Breast epithelium (tissue), 4 donors: ENCODE measurements at places on chromosomes 5 and 9. TPM values are rescaled to one million over a fixed set of nuclear protein-coding genes. Genes with fewer than 3 reads are reported as not detected.

DNA sequence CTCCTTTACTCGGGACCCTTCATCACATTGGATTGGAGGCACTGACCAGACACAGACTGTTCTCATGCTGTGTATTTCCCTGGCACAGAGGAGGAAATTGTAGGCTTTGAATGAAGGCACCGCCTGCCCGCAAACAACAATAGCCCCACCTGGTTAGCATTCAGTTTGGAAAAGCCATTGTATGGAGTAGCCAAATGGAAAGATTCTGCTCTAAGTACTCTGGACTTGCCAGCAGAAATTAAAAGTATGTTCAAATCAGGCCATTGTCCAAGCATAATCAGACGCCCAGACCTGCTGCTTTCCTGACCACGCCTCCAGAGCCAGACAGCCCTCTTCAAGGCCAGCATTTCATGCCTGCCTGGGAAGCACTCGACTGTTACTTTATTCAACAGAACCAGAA, 8.0 kb upstream of the SEMA4D start:
- no peak for DNase-seq

DNA sequence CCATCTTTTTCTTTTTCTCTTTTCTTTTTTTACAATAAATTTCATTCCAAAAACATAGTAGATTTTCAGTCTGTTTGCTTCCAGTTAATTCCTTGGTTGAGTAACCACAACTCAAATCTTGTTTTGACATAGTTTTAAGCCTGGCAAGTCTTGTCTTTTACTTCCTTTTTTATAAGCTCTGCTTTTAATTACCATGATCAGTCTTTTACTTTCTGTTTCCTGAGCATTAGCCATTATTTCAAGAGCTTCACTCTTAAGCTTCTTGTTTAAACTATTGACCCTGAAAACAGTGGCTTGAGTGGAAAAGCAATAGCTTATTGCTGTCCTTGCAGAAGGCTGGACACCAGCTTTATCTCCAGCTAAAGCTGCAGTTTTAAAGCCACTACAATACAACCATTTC, 1363.3 kb downstream of the MAT2B start:
- no peak for DNase-seq

- no peak for DNase-seq
Measured at GRCh38 chr9:92488681-92489550, 6.6 kb upstream of the ASPN start.

DNA sequence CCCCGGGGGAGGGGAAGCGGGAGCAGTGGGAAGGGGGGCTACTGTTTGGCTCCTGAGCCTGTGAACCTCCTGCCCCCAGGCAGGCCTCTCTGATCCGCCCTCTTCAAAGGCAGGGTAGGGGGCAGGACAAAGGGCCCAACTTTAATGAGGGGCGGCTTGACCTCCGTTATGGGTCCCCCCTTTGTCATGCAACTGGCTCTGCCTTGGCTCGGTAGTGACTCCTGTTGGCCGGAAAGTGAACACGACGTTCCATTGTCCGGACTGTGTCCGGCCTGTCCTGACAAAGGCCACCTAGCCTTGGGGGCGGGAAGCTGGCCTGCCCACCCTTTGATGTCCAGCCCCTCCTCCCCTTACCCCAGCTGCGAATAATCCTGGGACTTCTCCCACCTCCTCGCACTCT, 1.3 kb downstream of the CDX1 start:
- DNase-seq = no peak

DNA sequence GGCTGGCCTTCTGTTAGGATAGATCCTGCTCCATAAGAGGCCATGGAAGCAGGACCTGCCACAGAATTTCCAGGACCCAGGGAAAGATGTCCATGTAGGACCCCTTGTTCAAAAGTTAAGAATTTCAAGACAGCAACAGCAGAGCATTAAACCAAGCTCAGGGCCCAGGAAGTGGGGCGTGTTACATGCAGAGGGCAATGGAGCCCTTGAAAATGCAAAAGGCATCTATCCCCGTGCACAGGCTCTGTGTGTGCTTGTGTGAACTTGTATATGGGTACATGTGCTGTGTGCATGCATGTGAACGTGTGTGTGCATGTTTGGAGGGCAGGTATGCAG, 14.4 kb upstream of the NKD2 start:
- no peak for DNase-seq

DNA sequence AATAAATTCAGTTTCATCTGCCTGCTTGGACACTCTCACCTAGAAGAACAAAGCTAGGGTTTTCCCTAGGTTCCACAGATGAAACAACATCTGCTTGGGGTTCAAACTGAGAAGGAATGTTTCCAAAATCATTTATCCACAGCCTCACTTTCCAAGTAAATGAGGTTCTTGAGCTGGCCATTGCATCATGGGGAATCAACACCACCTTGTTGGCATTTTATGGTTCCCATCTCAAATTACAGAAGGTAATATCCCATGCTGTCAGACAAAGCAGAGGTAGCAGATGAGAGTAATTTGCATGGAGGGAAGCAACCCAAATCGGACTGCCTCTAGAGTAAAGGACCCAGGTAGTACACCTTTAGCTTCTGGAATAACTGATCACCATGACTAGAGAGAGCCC, 10.5 kb upstream of the NR4A3 start:
- DNase-seq = no peak

- no peak for DNase-seq
Measured at GRCh38 chr5:147382776-147383175, 127.1 kb downstream of the DPYSL3 start.

GRCh38 chr5:88108490-88109279, 160.0 kb downstream of the TMEM161B start:
- no peak for DNase-seq

DNA sequence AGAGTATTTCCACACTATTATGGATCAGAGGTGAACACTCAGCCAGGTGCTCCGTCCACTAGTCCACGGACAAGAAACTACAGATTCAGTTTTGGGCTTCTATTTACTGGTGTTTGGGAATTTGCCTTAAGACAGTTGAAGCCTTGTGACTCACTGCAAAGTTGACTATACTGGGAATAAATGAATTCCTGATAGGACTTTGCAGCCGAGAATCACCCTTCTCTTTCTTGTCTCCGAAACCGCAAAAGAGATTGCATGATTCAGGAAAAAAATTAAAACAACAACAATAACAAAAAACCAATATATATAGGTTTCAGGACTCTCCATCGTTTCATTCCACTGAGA, 716 bp downstream of the TMEM171 start:
- DNase-seq = no peak

GRCh38 chr5:66989781-66990180, 206.8 kb downstream of the CD180 start:
- no peak for DNase-seq

DNA sequence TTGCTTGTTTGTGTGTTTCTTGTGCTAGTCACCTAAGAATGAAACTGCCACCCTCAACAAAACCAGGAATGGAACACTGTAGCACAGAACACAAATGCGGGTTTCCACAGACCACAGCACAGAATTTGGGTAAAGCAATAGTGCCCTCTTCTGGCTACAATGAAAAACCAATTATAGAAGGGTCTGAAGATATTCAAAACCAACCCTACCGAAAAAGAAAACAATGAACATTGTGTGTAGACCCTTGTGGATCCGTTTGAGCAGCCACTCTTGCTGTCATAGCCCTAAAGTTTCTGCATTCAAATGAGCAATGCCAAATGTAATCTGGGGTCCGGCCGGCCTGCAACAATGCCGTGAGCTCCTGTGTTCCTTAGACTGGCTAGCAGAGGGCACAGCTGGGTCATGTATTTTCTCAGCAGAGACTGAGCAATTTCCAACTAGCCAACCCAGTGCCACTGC, 8.3 kb upstream of the ENC1 start:
- DNase-seq = no peak

DNA sequence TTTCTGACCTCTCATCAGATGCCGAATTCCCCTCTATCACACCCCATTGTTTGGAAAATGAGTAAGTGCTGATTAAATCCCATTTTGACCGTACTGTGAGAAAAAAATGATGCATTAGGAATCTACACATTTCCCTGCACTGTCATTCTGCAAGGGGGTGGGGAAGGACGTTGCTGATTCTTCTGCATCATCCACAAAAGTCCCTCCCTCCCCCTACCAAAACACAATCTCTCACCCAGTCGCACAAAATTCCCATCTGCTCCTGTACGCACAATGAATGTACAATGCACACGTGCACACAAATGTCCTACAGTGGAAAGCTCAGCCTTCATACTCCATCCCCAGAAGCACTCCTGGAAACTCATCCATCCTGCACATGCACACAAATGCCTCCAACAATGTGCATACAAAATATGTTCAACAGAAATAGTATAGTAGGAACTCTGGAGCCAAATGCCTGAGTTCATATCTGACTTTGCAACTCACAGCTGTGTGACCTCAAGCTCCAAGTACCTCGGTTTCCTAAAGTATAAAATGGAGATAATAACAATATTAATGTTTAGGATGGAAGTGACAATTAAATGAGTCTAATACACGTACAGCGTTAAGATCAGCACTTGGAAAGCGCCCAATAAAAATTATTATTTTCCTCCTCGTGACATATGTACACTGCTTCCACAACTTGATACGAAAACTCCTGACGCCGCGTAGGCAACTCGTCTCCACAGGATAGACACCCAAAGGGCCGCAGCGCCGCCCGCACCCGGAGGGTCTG, 809 bp downstream of the TNIP1 start:
- no peak for DNase-seq

DNA sequence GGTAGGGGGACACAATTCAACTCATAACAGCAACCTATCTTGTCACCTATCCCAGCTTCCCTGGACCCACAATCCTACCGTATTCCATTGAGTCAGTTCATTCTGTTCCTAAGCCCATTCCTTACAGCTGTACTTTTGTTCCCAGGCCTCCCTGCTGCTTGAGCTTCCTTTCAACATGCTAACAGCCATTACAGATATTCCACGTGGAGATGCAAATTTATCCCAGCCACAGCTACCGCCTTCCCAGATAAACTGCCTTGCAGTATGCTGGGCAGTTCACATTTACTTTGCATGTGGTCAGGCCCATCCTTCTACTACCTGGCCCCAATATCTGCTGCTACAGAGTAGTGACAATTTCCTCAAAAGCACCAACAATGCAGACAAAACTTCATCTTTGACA, 23.0 kb downstream of the RIGI start:
- no peak for DNase-seq

Gene DNAI1
- 1.6 TPM for total RNA-seq

DNA sequence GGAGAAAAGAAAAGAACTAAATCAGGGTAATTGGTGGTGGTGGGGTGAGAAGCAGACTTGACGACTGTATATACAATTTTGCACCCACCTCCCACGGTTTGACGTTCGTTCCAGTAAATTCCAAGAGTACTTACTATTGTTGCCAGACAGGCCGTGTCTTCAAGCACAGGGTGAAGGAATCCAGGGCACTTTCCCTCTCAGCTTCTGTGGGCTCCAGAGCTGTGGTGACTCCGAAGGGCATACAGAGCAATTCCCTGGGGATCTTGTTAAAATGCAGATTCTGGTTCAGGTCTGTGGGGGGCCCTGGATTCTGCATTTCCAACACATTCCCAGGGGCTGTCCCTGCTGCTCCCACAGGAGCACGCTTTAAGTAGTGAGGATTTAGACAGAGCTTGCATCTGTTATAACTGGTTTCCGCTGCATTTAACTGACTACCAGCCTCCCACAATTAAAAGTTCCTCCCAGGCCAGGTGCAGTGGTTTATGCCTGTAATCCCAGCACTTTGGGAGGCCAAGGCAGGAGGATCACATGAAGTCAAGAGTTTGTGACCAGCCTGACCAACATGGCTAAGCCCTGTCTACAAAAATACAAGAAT, 49.3 kb upstream of the FANCC start:
- DNase-seq = no peak

- no peak for DNase-seq
Measured at GRCh38 chr5:59326596-59326995, 566.9 kb downstream of the PDE4D start.

- DNase-seq = no peak
Measured at GRCh38 chr5:167587772-167588437, 703.5 kb upstream of the WWC1 start.

Gene PCDHGA8
- 6.0 TPM for total RNA-seq

Gene BARHL1
- total RNA-seq = not detected
